Activated T-cell treated with anti-CD3 and anti-CD28 coated beads, Interleukin-2, amount 50 U/mL, for 72 hours (primary cell): ENCODE measurements at places on chromosomes 6 and 20. TPM values are rescaled to one million over a fixed set of nuclear protein-coding genes. Genes with fewer than 3 reads are reported as not detected.

The ARMH2 gene
- not detected for total RNA-seq

The CLIC1 gene
- total RNA-seq: 318 TPM

The NKX2-2 gene
- total RNA-seq: not detected

The ATXN1 gene
- total RNA-seq: 65.1 TPM

The TXLNB gene
- total RNA-seq: 0.22 TPM

- no peak overlapping the region for H3K27ac ChIP-seq
- peak overlapping the region; percentile 35 for H3K4me3 ChIP-seq
- peaks cover 22% of the 10 kb centered on the region for H3K4me1 ChIP-seq
- H3K36me3 ChIP-seq: no peaks in the 10 kb centered on the region
- H3K27me3 ChIP-seq: no peaks in the 10 kb centered on the region
- DNase-seq: peak; percentile 22
Observed at GRCh38 chr6:160139420-160139851, 17.8 kb downstream of the SLC22A1 start.

- no peaks in the 10 kb centered on the region for H3K36me3 ChIP-seq
- H3K4me1 ChIP-seq: no peaks in the 10 kb centered on the region
- no peak overlapping the region for H3K4me3 ChIP-seq
- no peaks in the 10 kb centered on the region for H3K27me3 ChIP-seq
Observed at GRCh38 chr20:7264137-7264536, 496.7 kb downstream of the BMP2 start.

DNA sequence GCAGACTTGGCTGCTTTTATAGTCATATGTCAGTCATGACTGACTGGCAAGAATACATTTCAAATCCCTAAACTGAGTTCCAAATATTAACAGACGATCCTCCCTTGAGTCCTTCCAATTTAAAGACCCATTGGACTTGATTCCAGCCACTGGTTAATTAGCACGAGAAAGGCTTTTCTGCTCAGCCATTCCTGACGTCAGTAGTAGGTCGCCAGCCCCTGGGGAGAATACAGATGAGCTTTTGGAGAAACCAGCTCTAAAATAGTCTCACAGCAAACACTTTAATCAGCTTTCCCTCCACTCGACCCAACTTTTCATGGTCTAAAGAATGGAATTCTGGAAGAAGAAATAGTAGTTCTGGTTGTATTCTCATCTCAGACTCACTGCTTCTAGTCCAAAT is 91.6 kb downstream of the SLC22A3 start:
- H3K27me3 ChIP-seq: peaks cover 51% of the 10 kb centered on the region
- H3K27ac ChIP-seq: no peak overlapping the region
- DNase-seq: no peak
- H3K4me3 ChIP-seq: no peak overlapping the region

DNA sequence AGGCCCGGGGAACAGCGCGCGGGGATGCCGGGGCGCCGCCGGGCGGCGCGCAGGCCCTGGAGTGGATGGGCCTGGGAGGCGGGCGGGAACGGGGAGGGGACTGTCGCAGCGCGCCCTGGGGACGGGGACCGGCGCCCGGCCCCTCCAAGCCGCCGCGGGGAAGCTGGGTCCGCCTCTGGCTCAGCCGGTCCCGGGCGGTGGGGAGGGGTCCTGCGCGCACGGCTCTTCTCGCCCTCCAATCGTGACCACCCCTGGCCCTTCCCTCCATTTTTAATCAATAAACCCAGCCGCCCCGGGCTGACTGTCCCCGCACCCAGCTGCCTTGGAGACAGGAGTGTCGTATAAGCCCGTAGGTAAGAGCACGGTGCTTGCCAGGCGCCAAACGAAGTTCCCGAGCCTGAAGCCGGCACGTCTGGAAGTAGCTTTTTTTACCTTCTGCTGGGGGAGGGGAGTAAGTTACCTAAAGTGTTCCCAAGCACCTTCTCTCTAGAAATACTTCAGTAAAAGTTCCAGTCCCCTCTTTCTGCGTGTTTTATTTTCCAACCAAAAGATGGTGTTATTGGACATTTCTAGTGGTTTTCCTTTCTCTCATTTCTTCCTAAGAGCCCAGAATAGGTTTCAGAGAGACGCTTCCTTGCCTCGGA is 780 bp upstream of the TAF4 start:
- H3K36me3 ChIP-seq: no peaks in the 10 kb centered on the region
- DNase-seq: no peak
- H3K4me1 ChIP-seq: peaks cover 46% of the 10 kb centered on the region
- H3K27ac ChIP-seq: peak overlapping the region; percentile 98
- H3K27me3 ChIP-seq: no peaks in the 10 kb centered on the region

DNA sequence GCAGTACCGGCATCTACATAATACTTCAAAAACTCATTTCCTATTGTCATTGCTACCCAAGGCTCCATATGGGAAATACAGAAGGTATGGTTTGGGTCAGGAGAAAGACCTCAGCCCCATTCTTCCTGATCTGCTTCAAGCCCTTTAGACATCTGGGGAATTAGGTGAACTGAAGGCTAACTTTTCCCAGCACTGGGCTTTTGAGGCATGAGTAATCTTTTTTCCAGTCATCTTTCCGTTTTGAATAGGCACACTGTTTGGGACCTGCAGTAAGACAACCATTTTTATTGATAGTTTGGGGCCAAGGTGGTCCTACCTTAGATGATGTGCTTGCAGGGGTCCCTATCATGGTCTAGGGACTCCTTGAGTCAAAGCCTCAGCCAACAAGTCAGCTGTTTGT is 198.4 kb downstream of the HAO1 start:
- H3K4me1 ChIP-seq: no peaks in the 10 kb centered on the region

DNA sequence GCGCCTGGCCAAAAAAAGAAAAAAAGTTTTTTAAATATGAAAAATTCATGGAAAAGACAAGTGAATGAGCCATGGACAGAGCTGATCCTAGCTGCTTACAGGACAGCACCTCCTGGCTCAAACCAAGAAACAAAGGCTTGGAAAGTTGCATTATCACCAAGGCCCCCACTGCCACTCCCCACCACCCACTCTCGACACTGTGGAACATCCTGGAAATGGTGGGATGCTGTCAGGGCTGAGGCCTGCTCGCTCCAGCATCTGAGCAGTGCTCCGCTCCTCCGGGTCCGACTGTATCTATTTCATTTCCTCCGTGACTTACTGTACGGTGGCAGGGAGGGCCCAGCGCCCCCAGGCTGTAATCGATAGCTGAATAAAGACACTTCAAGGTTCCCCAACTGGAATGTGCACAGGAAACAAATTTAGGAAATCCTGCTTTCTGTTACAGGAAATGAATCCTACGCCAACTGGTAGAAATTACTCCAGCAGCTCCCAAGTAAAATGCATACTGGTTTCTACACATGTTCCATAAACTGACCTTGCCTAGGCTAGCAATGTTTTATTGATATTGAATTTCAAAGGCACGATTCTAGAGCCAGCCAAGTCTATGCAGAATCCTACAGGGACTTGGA is 109.5 kb upstream of the NFATC2 start:
- H3K36me3 ChIP-seq: no peaks in the 10 kb centered on the region
- no peaks in the 10 kb centered on the region for H3K4me1 ChIP-seq
- no peaks in the 10 kb centered on the region for H3K27me3 ChIP-seq
- DNase-seq: no peak

GRCh38 chr6:45837541-45838200 is 178.0 kb downstream of the CLIC5 start:
- H3K27ac ChIP-seq: peak overlapping the region; percentile 56
- no peaks in the 10 kb centered on the region for H3K36me3 ChIP-seq
- no peak for DNase-seq
- peaks cover 47% of the 10 kb centered on the region for H3K4me1 ChIP-seq
- H3K4me3 ChIP-seq: no peak overlapping the region

GRCh38 chr6:20572940-20573339 is 38.7 kb downstream of the CDKAL1 start:
- no peaks in the 10 kb centered on the region for H3K27me3 ChIP-seq
- peaks cover 17% of the 10 kb centered on the region for H3K4me1 ChIP-seq
- no peak overlapping the region for H3K27ac ChIP-seq

GRCh38 chr20:9616833-9617461 is 102.6 kb downstream of the LAMP5 start:
- no peaks in the 10 kb centered on the region for H3K36me3 ChIP-seq
- no peak overlapping the region for H3K4me3 ChIP-seq
- no peaks in the 10 kb centered on the region for H3K4me1 ChIP-seq
- no peaks in the 10 kb centered on the region for H3K27me3 ChIP-seq
- DNase-seq: peak; percentile 40
- H3K27ac ChIP-seq: no peak overlapping the region

- no peak for DNase-seq
- no peak overlapping the region for H3K4me3 ChIP-seq
- no peaks in the 10 kb centered on the region for H3K4me1 ChIP-seq
- H3K27me3 ChIP-seq: no peaks in the 10 kb centered on the region
- no peaks in the 10 kb centered on the region for H3K36me3 ChIP-seq
- H3K27ac ChIP-seq: no peak overlapping the region
Observed at GRCh38 chr20:32077190-32077589, 25.1 kb downstream of the HCK start.

DNA sequence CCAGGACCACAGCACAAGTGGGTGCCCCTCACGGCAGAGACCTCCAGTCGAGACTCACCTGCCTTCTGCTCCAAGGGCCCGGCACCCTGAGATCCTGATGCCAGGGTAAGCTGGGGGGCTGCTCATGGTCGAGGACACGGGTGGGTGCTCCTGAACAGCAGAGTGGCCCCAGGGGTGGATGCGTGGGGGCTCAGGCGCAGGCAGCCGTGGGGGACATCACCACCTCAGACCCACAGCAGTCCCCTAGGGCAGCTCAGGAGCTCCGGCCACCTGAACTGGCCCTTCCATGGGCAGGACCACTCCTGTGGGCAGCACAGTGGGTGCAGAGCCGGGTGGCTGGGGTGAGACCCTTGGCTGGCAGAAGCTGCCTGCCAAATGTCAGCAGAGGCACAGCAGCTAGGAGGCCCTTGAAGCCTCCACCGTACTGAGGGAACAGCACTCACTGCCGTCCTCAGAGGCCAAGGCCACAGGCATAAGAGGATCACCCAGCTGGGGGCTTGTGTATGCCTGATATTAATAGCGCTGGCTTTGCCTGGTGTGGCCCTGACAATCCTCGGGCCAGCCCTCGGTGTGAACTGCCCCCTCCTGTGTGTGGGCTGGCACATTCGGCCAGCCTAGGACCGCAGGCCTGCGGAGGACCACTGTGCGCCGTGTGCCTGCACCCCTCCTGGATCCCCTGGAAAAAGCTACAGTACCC is 5.4 kb downstream of the UCKL1 start:
- peaks cover 57% of the 10 kb centered on the region for H3K4me1 ChIP-seq
- no peak overlapping the region for H3K27ac ChIP-seq
- no peaks in the 10 kb centered on the region for H3K27me3 ChIP-seq
- DNase-seq: no peak
- H3K36me3 ChIP-seq: no peaks in the 10 kb centered on the region

DNA sequence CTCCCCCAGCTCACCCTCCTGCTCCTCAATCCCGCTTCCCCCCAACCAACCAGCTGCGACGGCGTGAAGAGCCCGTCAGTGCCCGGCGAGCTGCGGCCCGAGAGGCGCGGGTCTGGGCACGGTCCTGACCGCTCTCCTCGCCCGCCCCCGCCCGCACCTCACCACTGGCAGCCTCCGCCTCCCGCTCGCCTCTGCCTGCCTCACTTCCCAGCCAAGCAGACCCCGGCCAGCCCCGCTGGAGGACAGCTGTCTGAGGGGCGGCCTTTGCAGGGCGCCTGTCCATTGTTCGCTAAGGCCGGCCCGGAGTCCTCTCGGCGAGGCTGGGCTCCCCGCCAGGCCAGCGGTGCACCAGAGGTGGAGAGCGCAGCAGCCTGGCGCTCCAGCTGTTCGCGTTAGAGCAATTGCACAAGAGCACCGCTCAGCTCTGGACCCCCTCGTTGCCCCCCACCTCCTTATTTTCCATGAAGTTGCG is 1.3 kb downstream of the SOBP start:
- peak; percentile 23 for DNase-seq
- peak overlapping the region; percentile 89 for H3K4me3 ChIP-seq
- peaks cover 36% of the 10 kb centered on the region for H3K27me3 ChIP-seq
- H3K4me1 ChIP-seq: peaks cover 27% of the 10 kb centered on the region
- H3K36me3 ChIP-seq: peaks cover 5% of the 10 kb centered on the region

- no peaks in the 10 kb centered on the region for H3K27me3 ChIP-seq
- DNase-seq: no peak
- H3K27ac ChIP-seq: peak overlapping the region; percentile 74
- H3K4me1 ChIP-seq: peaks cover 97% of the 10 kb centered on the region
Observed at GRCh38 chr6:111734068-111735061, 128.7 kb upstream of the TRAF3IP2 start.

DNA sequence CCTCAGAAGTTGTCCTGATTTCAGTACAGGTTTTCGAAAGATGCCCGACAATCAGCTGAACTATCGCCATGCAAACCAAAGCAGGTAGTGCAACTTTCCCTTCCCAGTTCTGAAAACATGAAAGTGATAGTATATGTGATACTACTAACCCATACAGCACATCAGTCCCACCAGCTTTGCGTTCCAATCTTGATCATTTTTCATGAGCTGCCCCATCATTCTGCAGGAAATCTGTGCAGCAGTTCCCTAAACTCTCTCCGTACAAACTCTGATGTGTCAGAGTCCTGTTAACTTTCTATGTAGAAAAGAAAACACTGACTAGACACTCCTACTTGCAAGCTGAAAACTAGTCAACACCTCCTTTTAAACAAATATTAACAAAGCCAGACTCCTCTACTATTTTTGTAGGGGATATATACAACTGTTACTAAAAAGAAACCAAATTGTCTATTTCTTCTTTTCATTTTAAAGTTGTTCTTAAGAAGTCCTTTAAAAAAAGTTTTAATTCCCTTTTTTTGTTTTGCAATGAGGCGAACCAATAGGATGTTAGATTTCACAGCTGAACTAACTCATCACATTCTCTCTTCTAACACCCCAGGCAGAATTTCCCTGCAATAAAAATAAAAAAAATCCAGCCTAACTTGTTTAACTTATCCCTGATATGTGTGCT is 99.6 kb upstream of the DST start:
- DNase-seq: no peak
- no peaks in the 10 kb centered on the region for H3K4me1 ChIP-seq
- H3K4me3 ChIP-seq: no peak overlapping the region
- H3K27me3 ChIP-seq: peaks cover 7% of the 10 kb centered on the region
- H3K27ac ChIP-seq: no peak overlapping the region

DNA sequence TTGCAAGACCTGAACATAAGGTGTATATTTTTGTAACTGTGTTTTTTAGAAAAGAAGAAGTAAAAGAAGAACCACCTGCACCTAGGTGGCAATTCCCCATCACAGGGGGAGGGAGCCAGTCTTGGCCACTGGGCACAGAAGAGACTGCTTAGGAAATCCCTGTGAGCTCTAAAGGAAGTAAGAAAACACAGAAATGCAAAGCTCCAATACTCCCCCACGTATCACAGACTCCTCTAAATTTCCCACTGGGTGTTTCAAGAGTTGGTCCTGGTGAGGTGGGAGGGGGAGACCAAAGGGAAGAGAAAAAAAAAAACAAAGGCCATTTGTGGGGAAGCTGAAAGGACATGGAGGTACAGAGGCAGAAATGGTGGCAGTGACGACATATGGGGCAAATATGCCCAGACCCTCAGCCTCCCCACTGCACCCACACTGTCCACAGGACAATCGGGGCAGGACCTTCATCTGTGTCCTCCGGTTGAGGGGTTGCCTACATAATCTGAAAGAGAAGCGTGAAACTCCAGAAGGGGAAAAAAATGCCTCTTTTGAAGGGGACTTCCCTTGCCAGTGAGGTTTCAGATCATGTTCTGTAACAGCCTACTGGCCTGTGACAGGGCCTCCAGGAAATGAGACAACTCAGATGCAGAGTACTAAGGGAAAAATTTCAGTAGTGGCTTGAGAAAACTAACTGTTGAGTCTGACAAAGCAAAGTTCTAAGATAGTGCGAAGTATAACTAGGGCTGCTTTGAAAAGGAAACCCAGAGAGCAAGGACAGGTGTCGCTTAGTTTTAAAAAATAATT is 226.2 kb upstream of the MARCKS start:
- H3K36me3 ChIP-seq: no peaks in the 10 kb centered on the region
- peaks cover 39% of the 10 kb centered on the region for H3K4me1 ChIP-seq
- H3K4me3 ChIP-seq: peak overlapping the region; percentile 82
- peak overlapping the region; percentile 72 for H3K27ac ChIP-seq
- H3K27me3 ChIP-seq: peaks cover 51% of the 10 kb centered on the region
